ENCODE measurements at places on chromosomes 7 and 10.

GRCh38 chr7:78165454-78165853, 366.9 kb downstream of the PHTF2 start:
- no peak for DNase-seq

GRCh38 chr7:33421429-33421828, 292.1 kb downstream of the BBS9 start:
- DNase-seq: no peak

- no peak for DNase-seq
These were observed 2.8 kb upstream of the CLDN15 start for GRCh38 chr7:101240226-101241014.

GRCh38 chr7:36929791-36930190, 205.5 kb upstream of the AOAH start:
- no peak for DNase-seq

GRCh38 chr10:128571745-128572144, 445.5 kb upstream of the MKI67 start:
- no peak for DNase-seq

DNA sequence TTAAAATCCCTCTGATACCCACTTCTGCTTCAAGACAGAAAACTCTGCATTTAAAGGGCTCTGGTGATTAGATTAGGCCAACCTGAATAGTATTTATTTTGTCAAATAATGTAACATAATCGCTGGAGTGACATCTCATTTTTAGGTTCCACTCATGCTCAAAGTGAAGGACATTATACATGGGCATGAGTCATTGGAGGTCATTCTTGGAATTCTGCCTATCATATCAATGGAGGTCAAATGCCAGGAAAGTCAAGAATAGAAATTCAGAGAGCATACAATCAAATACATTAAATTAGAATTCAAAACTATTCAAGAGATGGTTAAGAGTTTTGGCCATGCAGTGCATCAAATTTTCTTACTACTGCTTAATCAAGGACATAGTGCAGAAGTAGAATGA, 50.8 kb upstream of the PRSS1 start:
- no peak for DNase-seq

GRCh38 chr10:126565441-126565840, 105.1 kb downstream of the C10orf90 start:
- no peak for DNase-seq

GRCh38 chr10:7662522-7662921, 4.2 kb downstream of the ITIH5 start:
- no peak for DNase-seq

- no peak for DNase-seq
These were observed 32.4 kb downstream of the NAPEPLD start for GRCh38 chr7:103116511-103116910.

- no peak for DNase-seq
These were observed 74.9 kb downstream of the LARP4B start for GRCh38 chr10:856416-857157.

DNA sequence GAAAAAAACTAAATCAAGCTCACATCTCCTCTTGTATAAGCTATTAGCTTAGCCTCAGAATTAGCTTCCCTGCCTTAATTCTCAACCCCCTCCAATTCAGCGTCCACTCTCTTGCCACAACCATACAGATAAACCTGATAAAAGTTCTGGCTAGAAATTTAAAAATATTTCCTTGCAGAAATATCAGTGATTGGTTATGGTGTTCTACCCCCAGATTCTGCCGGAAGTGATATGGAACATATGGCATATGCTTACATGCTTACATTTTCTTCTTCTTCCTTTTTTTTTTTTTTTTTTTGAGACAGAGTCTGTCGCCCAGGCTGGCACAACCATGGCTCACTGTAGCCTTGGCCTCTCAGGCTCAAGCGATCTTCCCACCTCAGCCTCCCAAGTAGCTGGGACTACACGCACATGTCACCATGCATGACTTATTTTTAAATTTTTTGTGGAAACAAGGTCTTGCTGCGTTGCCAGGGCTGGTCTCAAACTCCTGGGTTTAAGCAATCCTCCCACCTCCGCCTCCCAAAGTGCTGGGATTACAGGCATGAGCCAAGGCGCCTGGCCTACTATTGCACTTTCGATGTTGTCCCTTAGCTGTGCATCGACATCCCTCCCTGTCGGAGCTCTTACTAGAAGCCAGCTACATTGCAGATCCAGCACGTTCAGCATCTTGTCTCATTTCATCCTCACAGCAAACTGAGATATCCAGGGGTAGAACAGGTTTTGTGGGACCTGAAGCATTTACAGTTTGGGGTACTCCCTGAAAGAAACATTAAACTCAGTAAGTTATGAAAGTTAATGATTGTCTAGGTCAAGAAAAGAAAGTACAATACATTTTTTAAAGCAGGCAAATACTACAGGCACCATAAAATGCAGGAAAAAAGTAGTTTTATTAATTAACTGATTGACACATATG, 205.6 kb upstream of the TCF7L2 start:
- no peak for DNase-seq

- no peak for DNase-seq
These were observed 1.4 kb downstream of the HOXA5 start for GRCh38 chr7:27141923-27142579.

GRCh38 chr7:45586542-45587520, 12.7 kb downstream of the ADCY1 start:
- DNase-seq: no peak

DNA sequence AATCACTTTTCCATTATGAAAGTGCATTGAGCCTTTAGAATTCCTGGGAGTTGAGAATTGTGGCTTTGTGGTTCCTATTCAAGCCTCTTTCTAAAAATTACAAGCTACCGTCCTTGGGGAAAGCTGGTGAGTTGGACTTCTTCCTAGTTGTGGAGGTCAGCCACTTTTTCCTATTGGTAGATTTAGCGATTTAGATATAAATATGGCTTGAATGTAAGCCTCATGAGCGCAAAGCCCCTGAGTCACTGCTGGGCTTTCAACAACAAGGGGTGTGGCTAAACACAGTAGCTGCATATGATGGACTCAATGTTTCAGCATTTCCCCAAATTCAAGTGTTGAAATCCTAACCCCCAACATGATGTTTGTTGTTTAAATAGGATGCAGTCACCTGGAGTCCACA, 150.0 kb upstream of the IGFBP3 start:
- DNase-seq: no peak

DNA sequence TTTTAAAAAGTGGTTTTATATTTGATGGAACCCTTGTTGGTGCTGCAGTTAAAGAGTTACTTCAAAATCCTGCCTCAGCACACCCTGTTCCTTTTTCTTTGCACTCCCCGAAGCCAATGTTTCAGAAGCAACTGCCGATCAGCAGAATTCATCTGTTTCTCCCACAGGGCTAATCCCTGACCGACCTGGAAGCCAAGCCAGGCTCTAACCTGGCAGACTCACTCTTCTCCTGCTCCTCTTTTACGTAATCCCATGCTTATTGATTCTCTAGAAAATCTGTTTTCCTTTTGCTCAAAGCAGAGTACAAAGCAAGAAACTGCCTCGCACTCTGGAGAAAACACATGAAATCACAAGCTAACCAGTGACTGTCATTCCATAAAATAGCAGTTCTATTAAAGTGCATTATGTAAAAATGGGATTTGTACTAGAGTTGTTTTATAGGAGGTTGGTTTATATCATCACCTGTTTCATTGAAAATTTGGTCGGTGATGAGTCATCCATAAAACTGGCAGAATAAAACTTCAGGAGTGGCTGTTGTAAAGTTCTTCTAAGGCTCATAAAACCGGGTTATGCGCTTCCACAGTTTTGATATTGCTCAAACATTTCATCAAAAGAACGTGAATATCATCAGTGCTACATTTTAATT, 99.9 kb downstream of the CNTNAP2 start:
- DNase-seq: no peak

- DNase-seq: peak; percentile 66
These were observed 141.9 kb upstream of the MKI67 start for GRCh38 chr10:128268015-128268722.

- no peak for DNase-seq
These were observed 89.9 kb downstream of the PAXIP1 start for GRCh38 chr7:154912871-154913637.

DNA sequence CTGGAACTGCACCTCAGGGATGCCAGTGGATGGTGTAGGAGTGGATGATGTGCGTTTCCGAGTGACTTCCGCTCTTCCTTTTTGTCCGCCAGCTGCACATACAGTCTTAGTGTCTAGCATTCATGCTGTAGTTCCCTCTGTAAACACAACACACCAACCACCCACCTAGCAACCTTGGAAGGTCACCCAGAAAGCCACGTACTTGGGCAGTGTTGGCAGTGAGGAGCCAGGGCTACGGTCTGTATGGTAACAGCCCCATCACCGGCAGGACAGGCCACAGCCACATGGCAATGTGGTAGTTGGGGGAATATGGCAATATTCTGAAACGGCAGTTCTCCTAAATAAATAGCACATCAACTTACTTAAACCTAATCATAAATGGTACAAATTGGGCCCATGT, 613.5 kb upstream of the MGMT start:
- no peak for DNase-seq

GRCh38 chr7:28853834-28854749, 104.0 kb downstream of the TRIL start:
- DNase-seq: peak; percentile 63

DNA sequence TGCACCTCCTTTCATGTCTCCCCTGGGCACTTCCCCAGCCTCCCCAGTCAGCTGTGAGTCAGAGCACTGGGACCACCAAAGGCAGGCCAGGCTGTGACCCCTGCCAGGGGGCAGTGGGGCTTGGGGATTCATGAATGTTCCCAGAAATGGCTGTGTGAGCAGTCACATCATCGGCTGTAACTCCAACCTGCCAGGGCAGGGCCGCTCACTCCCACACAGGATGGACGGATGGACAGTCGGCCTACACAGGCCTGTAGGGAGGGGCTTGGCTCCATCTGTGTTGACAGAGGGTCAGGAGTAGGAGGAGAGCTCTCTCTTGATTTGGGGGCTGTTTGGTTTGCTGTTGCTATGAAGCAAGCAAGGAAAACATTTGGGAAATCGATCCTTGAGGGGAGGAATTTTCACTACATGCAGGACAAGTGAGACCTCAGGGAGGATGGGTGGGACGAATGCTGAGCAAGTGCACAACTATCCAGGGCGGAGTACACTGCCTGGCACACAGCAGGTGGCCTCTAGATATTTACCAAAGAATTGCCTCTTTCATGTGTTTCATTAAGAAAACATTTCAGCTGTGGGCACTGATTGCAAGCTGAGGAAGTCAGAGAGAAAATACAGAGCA, 2.9 kb upstream of the IGFBP1 start:
- DNase-seq: no peak

GRCh38 chr7:104967088-104967487, 46.9 kb upstream of the KMT2E start:
- DNase-seq: no peak

DNA sequence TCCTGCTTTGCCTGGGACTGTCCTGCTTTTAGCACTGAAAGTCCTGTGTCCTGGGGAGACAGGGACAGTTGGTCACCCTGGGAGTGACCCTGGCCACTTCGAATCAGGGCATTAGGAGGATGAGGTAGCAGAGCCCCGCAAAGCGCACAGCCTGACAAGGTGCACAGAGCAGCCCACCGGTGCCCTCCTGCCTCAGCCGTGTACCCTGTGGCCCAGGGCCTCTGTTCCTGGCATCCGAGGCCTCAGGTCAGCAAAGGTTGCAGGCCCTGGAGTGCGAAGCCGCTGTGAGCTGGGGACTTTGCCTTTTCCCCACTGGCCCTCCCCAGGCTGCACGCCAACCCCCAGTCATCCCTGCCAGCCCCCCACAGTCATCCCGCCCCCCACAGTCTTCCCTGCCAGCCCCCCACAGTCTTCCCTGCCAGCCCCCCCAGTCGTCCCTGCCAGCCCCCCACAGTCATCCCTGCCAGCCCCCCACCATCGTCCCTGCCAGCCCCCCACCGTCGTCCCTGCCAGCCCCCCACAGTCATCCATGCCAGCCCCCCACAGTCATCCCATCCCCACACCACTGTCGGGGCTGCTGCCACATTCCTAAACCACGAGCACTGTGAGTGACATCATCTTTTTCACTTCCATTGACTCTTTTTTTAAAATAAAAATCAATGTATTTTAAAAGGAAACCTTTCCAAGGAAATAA, 91.8 kb downstream of the RGS10 start:
- no peak for DNase-seq

GRCh38 chr10:127905848-127906261, 1.0 kb upstream of the PTPRE start:
- DNase-seq: no peak

DNA sequence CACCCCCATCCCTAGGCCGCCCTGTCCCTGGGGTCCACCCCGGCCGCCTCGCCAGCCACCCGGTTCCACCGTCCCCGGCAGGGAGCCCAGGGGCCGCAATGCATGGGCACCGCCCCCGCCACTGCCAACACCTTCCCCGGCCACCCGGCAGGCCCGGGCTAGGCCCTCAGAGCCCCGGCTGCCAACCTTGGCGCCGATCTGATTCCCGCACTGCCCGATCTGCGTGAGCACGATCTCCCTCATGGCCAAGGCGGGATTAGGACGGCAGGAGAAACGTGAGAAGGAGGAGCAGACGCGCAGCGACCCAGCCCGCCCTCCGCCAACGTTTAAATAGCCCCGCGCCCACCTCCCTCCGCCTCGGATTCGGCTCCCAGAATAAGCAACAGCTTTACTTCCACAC, at the start of gene TUBB8:
Gene TUBB8, minus strand, starts transcription at position 301 of the 400 bp plus-strand sequence. Its CDS starts 58 bp downstream, at position 243.
- no peak for DNase-seq

GRCh38 chr10:52318136-52318701, 4.1 kb downstream of the DKK1 start:
- no peak for DNase-seq

DNA sequence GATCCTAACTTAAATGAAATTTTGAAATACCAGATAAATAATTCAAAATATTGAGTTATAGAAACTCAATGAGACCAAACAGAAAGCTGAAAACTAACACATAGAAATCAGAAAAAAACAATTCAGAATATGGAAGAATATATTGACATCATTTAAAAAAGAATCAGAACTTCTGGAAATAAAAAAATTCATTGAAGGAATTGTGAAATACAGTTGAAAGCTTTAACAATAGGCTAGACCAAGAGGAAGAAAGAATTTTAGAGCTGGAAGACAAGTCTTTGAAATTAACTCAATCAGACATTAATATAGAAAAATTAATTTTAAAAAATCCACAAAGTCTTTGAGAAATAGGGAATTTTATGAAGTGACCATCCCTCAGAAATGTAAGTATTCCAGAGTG, 36.8 kb upstream of the AKR1C1 start:
- no peak for DNase-seq

Data from right renal pelvis (tissue), 4 donors.